Activated CD4-positive, alpha-beta T cell treated with anti-CD3 and anti-CD28 coated beads for 36 hours (primary cell): ENCODE measurements at places on chromosomes 3 and 15. TPM values are rescaled to one million over a fixed set of nuclear protein-coding genes. Genes with fewer than 3 reads are reported as not detected.

DNA sequence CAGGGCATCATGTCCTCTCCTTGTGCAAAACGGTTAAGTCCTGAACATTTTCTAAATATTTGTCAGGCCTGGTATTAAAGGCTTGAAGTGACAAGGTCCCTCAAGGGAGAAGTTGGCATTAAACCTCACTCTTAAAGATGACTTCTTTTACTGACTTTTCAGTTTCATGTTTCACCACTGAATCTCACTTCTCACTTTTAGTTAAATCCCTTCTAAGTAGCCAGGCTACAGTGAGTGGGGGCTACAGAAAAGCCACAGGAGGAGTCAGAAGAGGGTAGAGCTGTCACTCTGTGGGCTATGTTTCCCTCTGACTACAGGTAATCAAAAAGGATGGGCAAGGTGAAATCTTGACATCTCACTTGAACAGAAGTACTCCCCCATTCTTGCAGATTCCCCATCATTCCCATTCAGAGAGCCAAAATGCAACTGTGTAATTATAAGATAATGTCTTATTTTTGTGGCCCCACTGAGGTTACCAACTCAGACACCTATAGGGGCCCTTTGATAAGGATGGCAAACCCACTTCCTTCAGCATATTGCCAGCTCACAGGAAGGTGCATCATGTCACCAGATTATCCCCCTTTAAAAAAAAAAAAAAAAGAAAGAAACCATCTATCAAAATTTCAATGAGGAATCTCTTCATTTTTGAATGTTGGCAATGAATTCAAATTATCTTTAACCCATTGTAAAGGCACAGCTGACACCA is 790.1 kb upstream of the CFAP20DC start:
- no peak overlapping the region for H3K4me3 ChIP-seq
- no peak overlapping the region for H3K27ac ChIP-seq
- peak; percentile 41 for DNase-seq
- H3K27me3 ChIP-seq: no peaks in the 10 kb centered on the region

GRCh38 chr3:136835813-136836510 is 17.0 kb downstream of the SLC35G2 start:
- H3K4me3 ChIP-seq: no peak overlapping the region
- peaks cover 16% of the 10 kb centered on the region for H3K4me1 ChIP-seq
- peaks cover 8% of the 10 kb centered on the region for H3K27me3 ChIP-seq
- no peak overlapping the region for H3K27ac ChIP-seq

GRCh38 chr15:66102563-66103292 is 150.8 kb downstream of the MEGF11 start:
- H3K4me3 ChIP-seq: no peak overlapping the region
- H3K27ac ChIP-seq: no peak overlapping the region
- no peaks in the 10 kb centered on the region for H3K36me3 ChIP-seq
- H3K4me1 ChIP-seq: peaks cover 3% of the 10 kb centered on the region

DNA sequence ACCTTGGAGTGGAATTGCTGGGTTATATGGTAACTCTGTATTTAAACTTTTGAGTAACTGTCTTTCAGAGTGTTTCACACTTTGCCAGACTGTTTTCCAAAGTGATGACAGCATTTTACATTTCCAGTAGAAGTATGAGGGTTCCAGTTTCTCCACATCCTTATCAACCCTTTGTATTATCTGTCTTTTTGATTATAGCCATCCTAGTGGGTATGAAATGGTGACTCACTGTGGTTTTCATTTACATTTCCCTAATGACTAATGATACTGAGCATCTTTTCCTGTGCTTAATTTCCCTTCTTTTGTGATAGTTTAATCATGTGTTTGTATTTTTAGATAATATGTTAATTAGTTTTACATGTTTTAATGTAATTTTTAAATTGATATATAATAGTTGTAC is 138.1 kb upstream of the DAZL start:
- peaks cover 12% of the 10 kb centered on the region for H3K4me1 ChIP-seq
- no peaks in the 10 kb centered on the region for H3K36me3 ChIP-seq
- peaks cover 2% of the 10 kb centered on the region for H3K27me3 ChIP-seq
- H3K27ac ChIP-seq: no peak overlapping the region
- no peak overlapping the region for H3K4me3 ChIP-seq

- DNase-seq: no peak
- H3K36me3 ChIP-seq: no peaks in the 10 kb centered on the region
- H3K4me3 ChIP-seq: no peak overlapping the region
- H3K27me3 ChIP-seq: no peaks in the 10 kb centered on the region
These were observed 705.8 kb downstream of the NR2F2 start for GRCh38 chr15:97036301-97036700.

DNA sequence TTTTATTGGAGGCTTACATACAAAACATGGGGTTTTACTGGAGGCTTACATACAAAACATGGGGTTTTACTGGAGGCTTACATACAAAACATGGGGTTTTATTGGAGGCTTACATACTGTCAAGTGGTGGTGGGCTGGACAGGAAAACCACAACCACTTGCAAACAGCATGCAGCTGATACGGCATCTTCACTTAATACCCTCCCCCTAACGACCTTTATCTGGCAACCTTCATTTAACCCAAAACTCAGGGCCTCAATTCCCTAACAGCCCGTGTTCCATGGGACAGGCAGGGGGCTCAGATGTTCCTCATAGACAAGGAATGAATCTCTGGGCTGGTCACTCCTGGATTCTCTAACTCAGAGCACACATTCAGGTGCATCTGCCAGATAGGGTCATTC is 137.1 kb downstream of the CD47 start:
- H3K4me1 ChIP-seq: peaks cover 33% of the 10 kb centered on the region
- no peak overlapping the region for H3K4me3 ChIP-seq
- H3K36me3 ChIP-seq: no peaks in the 10 kb centered on the region

The ZBTB20 gene
- total RNA-seq: 6.4 TPM
